Stimulated activated CD8-positive, alpha-beta memory T cell treated with anti-CD3 and anti-CD28 coated beads, Interleukin-15, amount 100 ng/mL, for 4 hours (primary cell): ENCODE measurements at places on chromosomes 11 and 22.

DNA sequence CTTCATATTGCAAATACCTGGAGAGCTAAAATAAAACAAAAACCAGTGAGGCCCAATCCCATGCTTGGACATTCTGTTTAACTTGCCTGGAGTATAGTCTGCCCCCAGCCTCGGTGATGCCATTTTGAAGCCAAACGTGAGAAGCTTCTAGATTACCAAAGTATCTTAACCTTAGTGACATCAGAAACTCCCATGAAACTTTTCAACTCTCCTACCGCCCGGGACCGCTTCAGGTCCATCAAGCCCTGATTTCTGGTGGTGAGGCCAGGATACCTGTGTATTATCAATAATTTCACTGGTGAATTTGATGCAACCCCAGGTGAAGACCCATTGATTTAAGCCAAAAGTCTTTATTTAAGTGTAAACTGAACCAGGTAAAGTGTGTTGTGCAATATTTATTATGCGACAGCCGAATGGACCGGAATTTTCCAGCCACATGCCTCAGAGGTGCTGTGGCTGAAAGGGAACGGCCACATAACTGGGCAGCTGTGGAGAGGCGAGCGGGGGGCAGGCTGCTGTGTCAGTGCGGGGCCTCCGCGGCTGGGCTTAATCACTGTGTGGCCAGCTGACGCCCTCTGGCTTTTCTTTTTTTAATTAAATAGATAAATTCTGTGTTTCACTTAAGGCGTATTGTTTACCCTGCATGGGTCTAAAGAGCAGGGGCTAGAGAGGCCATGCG is 385.5 kb upstream of the B3GAT1 start:
- DNase-seq: no peak

DNA sequence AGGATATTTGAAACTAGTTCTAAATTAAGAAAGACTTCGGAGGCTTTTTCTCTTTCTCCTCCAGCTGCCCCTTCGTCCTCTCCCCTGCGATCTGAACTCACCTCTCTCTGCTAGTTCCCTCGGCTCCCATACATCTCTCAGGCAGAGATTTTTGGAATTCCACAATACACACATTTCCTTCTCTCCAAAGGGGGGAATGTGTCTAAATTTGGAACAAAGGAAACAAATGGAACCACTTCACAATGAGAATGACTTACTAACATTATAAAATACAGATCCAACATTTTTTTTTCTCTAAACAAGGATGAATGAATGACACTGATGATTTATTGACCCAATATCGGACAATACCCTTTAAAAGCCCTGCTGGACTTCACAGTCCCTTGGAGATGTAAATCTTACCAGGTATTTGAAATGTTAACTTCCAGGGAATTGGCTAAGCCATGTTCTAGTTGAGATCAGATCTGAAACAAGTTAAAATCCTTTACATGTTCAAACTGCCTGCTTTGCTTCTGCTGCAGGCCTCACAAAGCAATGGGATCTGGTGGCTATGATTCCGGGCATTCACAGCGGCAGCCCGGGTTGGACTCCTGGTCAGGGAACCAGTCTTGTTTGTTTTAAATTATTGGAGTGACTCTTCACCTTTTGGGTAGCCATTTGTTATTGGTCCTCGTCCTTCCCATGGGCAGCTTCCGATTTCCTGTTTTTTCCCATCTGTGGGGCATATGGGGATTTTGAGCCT is 20.5 kb upstream of the GSTP1 start:
- DNase-seq: no peak

DNA sequence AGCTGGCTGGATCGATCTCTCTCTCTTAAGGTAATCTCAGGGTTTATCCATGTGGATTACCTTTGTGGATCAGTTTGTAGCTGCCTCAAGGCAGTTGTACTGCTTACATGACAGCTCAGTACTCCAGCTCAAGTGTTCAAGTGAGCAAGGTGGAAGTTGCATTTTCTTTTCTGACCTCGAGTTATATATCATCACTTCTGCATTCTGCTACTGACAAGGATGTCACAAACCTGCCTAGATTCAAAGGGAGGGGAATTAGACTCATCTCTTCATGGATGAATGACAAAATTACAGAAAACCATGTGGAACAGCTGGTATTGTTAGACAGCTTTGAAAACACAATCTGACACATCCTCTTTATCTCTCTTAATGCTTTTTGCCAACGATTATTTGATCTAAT is 6.1 kb upstream of the TCN2 start:
- no peak for DNase-seq

- no peak for DNase-seq
Measured at GRCh38 chr11:61489833-61490721, 18.5 kb upstream of the LRRC10B start.

DNA sequence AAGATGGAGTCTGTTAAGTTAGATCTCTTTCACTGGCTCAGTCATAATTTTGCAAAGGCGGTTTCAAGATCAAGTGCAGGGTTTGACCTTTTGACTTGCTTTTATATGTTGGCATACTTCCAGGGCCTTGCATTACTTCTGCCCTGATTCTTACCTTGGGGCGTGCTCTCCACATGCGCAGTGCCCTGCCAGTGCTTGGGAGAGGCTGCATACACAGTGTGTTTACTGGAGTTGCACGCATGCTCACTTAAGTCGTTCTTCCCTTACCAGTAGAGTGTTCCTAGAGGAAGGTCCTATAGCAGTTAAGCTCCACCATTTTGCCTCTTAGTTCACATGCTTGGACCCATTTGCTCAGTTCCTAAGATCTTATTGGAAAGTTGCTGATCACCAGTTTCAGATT is 21.0 kb upstream of the TMEM123 start:
- DNase-seq: no peak

DNA sequence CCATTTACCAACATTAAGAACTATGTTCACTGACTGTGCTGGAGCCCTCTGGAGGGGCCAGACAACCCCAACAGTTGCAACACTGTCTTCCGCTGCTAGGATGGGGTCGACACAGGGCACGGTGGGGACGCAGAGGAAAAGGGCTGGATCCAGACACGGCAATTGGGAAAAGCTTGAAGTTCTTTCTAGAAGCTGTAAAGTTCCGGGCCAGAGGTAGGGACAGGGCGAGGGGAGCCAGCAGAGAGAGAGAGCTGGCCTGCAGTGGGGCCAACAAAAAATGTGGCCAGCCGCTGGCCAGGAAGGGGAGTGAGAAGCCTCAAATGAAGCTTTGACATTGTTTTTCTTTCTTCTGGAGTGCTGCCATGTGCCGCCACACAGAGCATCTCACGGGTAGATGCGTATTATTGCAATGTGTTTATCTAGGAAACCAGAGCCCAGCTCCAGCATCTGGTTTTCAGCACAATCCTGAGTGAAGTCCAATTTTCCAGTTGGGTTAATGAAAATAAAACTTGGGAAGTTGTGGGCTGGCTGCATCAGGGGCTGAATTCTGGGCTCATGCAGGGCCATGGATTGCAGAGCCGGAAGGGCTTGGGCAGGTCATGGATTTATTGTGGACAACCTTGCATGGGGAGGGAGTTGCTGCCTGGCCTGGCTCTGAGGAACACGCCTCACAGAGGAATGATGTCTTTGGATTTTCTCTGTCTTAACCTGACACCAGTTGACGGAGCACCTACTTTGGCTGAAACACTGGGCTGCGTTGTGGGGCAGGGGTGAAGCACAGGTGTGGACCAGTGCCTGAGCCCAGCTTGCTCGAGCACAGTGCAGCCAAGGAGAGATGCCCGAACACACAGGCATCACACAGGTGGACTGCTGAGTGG is 67.6 kb upstream of the AMPD3 start:
- no peak for DNase-seq

- DNase-seq: peak; percentile 95
Measured at GRCh38 chr11:65857853-65858680, at the start of gene CFL1. CFL1 (minus strand) TSS chr11:65858180; CDS start chr11:65858099, 81 bp downstream.

- DNase-seq: no peak
Measured at GRCh38 chr22:50532824-50533796, 3.3 kb upstream of the TYMP start.

DNA sequence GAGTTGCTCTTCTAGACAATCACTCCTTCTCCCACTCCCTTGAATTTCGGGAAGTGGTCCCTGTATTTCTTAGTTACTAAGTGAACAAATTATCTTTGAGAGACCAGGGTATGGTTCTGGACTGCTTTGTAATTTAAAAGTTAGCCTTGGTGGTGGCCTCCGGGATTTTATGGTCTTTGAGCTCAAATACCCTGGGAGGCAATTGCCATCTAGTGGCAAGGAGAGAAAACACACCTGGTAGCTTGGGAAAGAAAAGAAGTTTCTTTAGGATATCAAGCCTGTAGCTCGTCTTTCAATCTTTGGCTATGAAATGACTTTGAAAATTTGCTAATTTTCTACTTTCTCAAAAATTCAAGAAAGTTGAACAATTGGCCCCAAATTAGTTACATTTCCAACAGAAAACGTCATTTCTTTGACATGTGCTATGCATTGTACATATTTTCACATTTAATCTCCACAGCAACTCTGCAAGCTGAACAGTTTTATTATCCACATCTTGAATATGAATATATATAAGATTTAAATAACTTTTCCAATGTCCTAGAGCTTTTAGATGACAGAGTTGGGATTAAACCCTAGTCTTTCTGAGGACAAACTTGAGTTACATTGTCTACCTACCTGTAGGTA is 39.1 kb downstream of the MMP27 start:
- DNase-seq: no peak

DNA sequence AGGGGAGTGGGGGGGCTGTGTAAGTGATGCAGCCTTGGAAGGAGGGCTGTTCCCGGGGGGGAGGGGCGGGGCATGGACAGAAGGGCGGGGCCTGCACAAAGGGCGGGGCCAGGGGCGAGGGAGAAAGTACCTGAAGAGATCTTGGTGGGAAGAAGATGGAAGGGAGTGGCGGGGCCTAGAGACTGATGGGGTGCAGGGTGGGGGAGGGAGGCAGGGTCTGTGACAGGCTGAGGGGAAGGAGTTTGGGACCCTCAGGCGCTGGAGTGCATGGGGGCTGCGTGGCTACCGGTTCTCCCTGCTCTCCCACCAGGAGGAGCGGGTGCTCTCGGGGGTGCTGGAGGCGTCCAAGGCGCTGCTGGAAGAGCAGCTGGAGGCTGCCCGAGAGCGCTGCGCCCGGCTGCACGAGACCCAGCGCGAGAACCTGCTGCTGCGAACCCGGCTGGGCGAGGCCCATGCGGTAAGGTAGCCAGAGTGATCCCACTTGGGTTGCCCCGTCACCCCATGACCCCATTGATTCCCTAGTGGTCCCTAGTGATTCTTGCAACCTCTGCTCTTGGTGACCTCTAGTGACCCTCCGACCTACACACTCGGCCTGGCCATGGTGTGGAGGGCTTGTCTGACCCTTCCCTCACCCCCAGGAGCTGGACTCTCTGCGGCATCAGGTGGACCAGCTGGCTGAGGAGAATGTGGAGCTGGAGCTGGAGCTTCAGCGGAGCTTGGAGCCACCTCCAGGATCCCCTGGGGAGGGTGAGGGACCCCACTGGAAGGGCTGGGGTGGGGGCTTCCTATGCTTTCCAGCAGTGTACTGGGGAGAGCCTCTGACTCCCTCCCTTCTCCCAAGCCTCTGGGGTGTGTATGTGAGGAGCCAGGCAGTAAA is 3.1 kb downstream of the CCDC88B start:
- DNase-seq: no peak

DNA sequence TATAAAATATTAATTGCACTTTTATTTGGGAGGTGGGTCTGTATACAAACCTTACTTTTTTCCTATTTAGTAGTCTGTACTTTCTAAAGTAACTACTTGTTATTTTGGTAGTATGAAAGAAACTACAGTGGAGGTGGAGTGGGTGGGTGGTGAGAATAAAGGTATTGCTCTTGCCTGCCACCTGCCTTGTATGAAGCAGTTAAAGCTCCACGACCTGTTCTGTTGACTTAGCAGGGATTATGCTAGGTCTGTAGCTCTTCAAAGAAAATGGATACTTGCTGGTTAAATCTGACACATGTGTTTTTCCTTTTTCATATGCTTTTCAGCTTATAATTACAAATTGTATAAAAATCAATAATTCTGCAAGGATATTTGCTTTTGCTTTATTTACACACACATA is 111.9 kb downstream of the EHF start:
- DNase-seq: no peak

DNA sequence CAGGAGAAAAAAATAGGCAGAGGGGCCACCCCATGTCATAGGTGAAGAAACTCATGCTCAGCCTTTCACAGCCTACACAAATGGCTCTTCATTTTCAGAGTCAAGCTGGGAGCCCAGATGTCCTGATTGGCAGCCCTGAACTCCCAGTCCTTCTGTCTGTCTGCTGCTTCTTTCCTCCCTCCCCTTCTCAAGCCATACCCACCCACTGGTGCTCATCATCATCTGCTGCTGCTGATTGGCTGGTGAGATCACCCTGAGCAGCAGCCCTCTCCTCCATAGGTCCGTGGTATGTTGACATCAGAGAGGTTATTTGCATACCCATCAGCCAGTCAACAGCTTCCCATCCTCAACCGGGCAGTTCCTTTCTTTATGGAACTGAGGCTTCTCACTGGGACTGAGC is 46.1 kb upstream of the PRDM11 start:
- DNase-seq: no peak

DNA sequence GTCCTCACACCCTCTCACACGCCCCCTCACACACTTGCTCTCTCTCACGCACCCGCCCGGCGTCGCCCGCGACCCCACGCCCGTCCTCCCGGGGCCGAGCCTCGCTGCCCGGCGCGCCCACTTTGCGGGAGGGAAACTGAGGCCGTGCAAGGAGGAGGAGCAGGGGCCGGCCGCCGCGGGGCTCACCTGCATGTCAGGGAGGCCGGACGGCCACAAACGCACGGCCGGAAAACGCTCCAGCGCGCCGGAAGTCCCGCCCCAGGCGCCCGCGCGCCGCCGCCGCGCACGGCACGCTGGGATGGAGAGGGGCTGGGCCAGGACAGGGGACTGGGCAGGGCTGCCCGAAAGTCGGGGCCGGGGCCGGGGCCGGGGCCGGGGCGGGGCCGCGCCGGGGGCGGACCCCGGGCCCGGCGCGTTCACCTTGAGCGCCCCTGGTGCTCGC is at the start of gene CHID1:
Gene CHID1 (minus strand): TSS at position 222 of the 442 bp plus-strand sequence. CDS start 5,994 bp downstream, outside the sequence.
- DNase-seq: peak; percentile 73
